ENCODE measurements at places on chromosomes 16 and 17. TPM values are rescaled to one million over a fixed set of nuclear protein-coding genes. Genes with fewer than 3 reads are reported as not detected.

Gene KRTAP2-1
- polyA plus RNA-seq, result not detected

Gene POLR3K
- polyA plus RNA-seq, result 18.4 TPM

Gene KCNJ2
- polyA plus RNA-seq, result not detected

Gene MYL4
- polyA plus RNA-seq, result 0.26 TPM

Gene FAM117A
- 105 TPM for polyA plus RNA-seq

Gene SLC52A1
- polyA plus RNA-seq, result not detected
